ENCODE measurements at places on chromosomes 3 and 15.

DNA sequence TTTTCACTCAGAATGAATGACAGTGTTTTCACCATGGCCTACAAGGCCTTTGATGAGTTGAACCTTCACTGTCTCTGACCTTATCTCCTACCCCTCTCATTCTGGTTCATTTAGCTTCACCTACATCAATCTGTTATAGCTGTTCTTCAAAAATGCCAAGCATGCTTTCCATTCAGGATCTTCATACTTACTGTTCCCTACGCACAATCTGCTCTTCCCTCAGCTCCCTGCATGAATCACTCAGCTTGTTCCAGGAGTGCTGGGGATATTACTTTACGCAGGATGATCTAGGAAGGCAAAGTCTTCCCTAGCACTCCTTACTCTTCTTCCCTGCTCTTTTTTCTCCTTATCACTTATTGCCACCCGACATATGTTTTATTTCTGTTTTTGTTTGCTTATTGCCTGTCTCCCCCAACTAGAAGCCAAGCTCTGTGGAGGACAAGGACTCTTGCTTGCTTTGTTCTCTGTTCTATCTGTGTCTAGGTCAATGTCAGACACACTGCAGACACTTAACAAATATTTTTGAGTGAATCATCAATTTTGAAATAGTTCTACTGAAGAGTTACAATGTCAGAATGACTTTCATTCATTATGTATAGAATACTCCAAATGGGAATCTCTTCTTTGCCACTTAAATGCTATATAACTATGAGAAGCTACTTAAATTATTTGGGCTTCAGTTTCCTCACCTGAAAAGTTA, 238.3 kb upstream of the FEZF2 start:
- DNase-seq = no peak

- no peak for DNase-seq
Observed at GRCh38 chr3:71977525-71977924, 192.6 kb upstream of the PROK2 start.

DNA sequence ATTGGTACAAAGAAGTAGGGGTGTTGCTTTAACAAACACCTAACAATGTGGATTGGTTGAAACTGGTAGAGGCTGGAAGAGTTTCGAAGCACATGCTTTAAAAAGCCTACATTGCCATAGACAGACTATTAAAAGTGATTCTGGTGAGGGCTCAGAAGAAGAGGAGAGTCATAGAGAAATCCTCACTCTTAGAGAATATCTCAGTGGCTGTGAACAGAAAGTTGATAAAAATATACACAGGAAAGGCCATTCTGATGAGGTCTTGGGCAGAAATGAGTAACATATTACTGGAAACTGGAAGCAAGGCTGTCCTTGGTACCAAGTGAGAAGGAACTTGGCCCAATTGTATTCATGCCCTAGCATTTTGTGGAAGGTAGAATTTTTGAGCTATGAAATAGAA, 173.7 kb upstream of the CRBN start:
- DNase-seq = no peak

DNA sequence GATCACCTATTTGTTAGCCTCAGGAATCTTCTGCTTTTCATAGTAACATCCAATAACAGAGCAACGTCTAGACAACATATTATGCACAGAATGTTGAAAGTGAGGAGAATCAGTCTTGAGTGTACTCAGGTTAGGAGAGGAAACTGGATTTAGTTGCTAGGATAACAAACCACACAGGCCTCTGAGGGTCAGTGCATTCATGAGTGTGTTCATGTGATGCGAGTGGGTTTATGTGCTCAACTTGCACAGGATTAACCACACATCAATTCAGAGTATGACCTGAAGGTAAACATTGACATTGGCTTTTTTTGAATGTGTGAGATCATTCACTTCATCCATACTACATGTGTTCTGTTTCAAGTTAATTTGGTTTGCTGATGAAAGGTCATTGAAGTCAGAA, 287.6 kb downstream of the DIPK2A start:
- DNase-seq = no peak

DNA sequence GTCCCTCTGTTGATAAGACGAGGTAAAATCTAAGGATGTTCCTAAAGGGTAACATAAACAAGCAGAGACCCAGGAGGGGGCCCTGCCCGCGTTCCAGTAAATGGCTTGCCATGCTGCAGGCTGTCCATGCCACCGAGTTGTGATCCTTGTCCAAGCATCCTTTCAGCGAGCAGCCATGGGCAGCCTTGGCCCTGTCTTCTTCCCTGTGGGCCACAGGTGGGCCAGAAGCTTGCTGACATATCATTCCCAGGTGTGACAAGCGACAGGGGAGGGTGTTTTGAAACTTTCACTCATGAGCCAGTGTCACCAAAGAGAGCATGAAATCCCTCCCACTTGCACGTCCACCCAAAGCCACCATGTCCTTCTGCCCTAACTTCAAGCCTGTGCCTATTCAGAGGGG, 53.7 kb downstream of the PCSK6 start:
- DNase-seq = no peak

DNA sequence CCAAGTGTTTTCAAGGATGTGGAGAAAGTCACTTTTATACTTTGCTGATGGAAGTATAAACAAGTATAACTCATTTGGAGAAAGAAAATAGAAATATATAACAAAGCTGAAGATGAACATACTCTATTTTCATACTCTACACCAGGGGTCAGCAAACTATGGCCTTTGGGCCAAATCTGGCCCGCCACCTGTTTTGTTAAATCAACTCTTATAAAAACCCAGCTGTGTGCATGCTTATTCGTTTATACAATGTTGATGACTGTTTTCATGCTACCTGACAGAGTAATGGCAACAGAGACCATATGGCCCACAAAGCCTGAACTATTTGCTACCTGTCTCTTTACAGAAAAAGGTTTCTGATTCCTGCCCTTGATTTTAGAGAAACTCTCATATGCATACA, 124.0 kb downstream of the NR1D2 start:
- no peak for DNase-seq

- DNase-seq = no peak
Observed at GRCh38 chr3:128131897-128132646, 8.5 kb upstream of the RUVBL1 start.

DNA sequence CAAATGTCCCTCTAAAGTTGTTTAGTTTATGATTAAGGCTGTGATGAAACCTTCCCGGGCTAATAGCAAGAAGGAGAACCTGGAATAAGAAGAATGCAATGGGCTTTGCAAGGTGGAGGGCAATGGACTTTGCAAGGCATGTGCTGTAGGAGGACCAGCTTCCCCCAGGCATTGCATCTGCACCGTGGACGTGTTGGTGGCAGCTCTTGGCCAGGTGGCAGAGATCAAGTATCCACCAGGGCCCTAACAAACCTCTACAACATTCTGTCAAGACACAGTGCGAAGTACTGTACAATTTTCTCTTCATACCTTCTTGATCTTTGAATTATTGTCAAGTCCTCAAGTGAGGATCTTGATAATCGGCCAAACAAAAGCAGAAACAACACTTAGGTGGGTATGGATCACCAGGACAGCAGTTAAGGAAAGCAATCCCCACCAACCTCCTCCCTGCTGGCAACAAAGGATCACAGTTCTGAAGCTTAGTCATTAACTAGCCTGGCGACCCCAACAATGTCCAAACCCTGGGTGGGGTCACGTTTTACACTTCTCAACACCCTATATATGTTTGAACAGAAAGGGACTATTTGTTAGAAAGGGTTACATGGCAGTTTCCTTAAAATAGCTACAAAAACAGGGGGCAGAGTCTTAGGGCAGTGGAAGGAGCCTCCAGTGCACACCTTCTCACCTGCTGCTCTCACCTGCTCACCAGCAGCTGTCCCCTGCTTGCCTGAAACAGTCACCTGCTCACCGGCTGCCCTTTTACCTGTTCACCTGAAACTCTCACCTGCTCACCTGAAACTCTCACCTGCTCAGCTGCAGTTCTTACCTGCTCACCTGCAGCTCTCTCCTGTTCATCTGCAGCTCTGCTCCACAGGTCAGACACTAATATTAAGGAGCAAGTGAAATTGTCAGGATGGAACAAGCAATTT, 137.9 kb upstream of the LIPC start:
- DNase-seq = no peak

GRCh38 chr3:133914839-133915600, 19.3 kb upstream of the RAB6B start:
- DNase-seq = no peak

Measured in glomerular endothelial cell (primary cell).